ENCODE measurements at places on chromosomes 4 and X.

- DNase-seq = no peak
Observed at GRCh38 chr4:141768954-141769353, 132.6 kb downstream of the IL15 start.

GRCh38 chr4:125482822-125483221 lies 168.1 kb downstream of the FAT4 start:
- no peak for DNase-seq

DNA sequence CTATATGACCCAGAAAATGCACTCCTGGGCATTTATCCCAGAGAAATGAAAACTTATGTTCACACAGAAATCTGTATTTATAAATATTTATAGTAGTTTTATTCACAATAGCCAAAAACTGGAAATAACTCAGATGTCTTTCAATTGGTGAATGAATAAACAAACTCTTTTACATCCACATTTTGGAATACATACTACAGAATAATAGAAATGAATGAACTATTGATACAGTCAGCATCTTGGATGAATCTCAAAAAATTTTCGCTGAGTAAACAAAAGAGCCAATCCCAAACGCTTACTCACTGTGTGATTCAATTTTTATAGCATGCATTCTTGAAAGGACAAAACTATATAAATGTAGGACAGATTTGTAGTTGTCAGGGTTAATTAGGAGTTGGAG lies 75.1 kb upstream of the HTR2C start:
- no peak for DNase-seq

DNA sequence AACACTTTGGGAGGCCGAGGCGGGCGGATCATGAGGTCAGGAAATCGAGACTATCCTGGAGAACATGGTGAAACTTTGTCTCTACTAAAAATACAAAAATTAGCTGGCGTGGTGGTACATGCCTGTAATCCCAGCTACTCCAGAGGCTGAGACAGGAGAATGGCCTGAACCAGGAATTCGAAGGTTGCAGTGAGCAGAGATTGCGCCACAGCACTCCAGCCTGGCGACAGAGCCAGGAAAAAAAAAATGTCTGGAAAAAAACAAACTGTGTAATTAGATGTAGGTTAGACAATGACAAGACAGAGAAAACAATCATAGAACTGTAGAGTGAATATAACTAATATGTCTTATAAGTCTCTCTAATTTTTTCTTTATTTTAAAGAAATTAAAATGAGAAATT lies 1002.5 kb upstream of the LCORL start:
- no peak for DNase-seq

- no peak for DNase-seq
Observed at GRCh38 chr4:114191496-114191895, 212.0 kb upstream of the ARSJ start.

GRCh38 chrX:111445485-111445884 lies 33.5 kb upstream of the DCX start:
- DNase-seq = peak; percentile 17

GRCh38 chr4:94208918-94209317 lies 1.3 kb downstream of the SMARCAD1 start:
- DNase-seq = no peak

DNA sequence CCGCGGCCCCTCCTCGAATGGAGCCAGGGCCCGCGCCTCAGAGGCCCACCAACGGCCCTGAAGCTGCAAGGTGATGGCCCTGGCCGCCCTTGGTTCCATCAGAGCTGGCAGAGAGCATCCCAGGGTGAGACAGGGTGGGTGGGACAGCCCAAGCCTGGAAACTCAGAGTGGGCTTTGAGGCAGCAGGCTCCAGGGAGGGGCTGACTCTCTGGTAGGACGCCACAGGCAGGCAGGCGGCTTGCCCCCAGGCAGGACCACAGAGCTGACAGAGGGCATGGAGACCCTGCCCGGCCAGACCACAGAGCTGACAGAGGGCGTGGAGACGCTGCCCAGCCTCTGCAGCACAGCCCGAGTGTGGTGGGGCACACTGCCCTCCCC lies 4.8 kb downstream of the MYL5 start:
- DNase-seq = no peak

DNA sequence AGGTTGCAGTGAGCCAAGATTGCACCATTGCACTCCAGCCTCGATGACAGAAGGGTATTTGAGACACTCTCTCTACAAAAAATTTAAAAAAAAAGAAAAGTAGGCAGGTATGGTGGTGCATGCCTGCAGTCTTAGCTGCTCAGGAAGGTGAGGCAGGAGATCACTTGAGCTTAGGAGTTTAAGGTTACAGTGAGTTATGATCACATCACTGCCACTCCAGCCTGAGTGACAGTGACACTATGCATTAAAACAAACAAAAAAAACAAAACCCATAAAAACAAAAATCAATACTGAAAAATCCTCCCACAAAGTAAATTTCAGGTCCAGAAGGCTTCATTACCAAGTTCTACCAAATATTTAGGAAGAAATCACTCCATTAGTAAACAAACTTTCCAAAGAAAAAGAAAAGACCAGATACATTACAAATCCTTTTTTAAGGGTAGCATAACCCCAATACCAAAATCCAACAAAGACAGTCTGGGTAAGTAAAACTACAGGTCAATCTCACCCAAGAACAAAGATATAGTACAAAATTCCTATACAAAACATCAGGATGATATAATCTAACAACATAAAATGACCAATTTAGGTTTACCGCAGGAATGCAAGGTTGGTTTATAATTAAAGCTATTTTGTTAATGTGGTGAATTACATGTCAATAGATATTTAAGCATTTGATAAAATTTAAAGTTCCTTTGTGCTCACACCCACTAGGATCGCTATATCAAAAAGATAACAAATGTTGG lies 11.7 kb downstream of the NELFA start:
- no peak for DNase-seq

DNA sequence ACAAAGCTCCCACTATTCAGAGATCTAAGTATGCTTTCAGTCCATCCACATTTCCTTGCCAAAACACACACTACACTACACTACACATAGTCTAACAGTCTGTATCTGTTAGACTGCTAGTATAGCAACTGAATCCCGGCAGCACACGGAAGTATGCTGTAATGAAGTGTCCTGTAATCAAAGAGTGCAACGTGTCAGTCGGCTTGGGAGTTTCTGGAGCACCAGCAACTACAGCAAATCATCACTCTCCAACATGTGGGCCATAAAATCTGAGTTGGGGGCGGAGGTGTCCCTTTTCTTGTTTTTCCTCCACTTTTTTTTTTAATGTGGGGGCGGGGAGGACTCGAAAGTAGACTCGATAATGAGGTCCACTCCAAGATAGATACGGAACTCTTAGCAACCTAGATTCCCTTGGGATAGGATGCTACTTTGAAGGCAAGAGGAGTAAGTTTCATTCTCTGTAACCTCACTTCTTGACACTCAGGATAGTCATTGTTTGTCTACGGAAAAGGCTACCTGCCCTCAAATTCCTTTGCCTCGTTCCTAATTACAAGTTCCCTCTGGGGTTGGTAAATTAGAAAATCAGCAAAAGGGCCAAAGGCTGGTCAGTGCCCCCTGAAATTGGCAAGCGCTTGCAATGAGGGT lies 722 bp downstream of the SLC10A7 start:
- peak; percentile 30 for DNase-seq

- DNase-seq = no peak
Observed at GRCh38 chrX:14825851-14826250, 47.0 kb downstream of the FANCB start.

- no peak for DNase-seq
Observed at GRCh38 chr4:41427931-41428600, 109.9 kb upstream of the LIMCH1 start.

GRCh38 chrX:105173071-105173470 lies 47.4 kb downstream of the TEX13A start:
- no peak for DNase-seq

- DNase-seq = no peak
Observed at GRCh38 chr4:24736066-24736465, 59.3 kb upstream of the SOD3 start.

DNA sequence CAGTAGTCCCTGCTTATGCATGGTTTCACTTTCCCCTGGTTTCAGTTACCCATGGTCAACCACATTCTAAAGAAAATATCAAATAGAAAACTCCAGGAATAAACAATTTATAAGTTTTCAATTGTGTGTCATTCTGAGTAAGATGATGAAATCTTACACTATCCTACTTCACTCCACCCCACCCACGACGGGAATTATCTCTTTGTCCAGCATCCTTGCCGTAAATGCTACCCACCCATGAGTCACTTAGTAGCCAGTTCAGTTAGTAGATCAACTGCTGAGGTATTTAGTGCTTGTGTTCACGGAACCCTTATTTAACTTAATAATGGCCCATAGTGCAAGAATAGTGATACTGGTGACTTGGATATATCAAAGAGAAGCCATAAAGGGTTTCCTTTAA lies 91.4 kb downstream of the KLHL13 start:
- no peak for DNase-seq

GRCh38 chr4:24748758-24749350 lies 46.5 kb upstream of the SOD3 start:
- DNase-seq = no peak

DNA sequence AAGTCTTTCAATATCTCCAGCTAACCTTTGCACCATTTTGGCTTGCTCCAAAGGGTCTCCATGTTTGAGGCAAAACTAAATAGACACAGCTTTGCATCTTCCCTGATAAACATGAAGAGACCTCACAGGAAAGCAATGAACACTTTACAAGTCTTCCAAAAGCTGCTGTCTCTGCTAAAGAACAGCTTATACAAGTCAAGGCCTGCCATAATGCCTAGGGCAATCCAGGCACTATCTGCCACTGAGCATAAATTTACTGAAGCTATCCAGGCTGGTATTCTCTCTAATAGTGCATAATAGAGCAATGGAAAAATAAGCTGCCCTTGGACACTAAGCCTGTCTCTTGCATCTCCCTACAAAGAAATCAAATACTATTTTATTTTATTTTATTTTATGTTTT lies 60.1 kb upstream of the S100G start:
- no peak for DNase-seq

DNA sequence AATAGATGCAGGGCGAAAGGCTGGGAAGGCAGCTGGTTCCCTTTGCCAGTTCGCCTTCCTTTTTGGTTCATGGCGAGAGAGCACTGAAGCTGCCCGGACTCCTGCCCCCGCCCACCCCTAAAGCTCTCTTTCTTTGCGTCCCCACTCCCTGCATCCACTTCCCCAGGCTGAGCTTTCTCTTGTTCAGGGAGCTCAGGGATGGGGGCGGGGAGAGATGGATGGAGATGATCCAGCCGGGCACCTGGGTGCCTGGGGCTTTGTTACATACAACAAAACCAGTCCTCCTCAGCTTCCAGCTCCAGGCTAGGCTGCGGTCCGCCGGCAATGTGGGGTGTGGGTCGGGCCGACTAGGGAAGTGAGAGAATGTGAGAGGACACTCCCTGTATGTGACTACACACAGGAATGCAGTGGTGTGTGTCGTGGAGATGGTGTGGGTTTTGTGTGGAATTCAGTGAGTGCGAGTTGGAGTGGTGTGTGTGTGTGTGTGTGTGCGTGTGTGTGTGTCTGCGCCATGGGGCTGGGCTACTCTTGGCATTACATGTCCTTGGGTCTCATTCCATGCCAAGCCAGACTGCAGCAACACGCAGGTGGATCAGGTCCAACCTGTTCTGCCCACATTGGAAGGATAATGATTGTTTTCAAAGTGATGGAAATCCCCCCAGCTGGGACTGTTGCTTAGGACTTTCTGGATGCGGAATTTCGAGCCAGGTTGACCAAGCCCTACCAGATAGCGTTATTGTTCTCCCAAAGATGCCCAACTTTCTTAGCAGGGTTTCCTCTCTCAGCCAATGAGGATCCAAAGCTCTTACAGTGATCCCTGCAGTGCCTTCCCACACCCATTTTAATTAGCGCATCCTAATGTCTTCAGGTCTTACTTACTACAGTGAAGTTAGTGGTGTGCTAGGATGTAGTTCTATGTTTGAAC lies 149.4 kb upstream of the CHRDL1 start:
- no peak for DNase-seq

- DNase-seq = no peak
Observed at GRCh38 chr4:112214390-112215264, 17.0 kb upstream of the AP1AR start.

GRCh38 chrX:150223176-150224015 lies 139.7 kb upstream of the MAMLD1 start:
- DNase-seq = no peak

- DNase-seq = no peak
Observed at GRCh38 chr4:20326977-20327376, 75.3 kb downstream of the SLIT2 start.

DNA sequence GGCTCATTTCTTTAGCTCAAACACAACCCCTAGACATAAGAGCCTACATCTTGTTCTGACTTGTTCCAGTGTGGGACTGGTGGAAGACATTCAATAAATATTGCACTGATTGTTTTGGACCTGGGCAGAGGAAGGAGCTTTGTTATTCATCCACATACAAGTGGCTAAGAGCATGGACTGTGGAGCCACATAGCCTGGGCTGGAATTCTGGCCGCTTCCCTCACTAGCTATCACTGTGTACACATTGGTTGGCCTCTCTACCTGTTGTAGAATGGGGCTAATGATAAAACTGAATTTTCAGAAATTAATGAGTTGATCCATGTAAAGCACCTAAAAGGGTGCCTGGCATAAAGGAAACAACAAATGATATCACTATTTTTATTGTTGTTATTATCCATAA lies 80.0 kb downstream of the ZNF674 start:
- DNase-seq = no peak

- DNase-seq = no peak
Observed at GRCh38 chr4:54096295-54096962, 3.5 kb upstream of the GSX2 start.

GRCh38 chr4:10179957-10180602 lies 63.5 kb upstream of the WDR1 start:
- DNase-seq = no peak

DNA sequence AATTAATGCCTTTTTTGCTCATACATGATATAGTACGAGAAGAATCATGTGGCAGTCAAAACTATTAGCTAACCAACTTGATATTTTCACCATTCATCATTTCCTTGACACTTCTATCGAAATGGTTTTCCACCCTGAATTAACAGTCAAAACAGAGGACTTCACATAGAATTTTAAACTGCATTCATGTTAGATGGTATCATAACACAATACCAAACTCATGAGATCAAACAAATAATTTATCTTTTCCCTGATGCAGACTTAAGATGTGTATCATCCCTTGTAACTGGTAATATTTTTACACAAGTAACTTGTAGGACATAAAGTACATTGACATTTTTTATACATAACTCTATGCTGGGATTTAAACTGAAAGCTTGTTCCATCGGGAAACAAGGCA lies 18.2 kb upstream of the ANTXR2 start:
- no peak for DNase-seq

- no peak for DNase-seq
Observed at GRCh38 chr4:94826206-94826605, 68.5 kb downstream of the BMPR1B start.

DNA sequence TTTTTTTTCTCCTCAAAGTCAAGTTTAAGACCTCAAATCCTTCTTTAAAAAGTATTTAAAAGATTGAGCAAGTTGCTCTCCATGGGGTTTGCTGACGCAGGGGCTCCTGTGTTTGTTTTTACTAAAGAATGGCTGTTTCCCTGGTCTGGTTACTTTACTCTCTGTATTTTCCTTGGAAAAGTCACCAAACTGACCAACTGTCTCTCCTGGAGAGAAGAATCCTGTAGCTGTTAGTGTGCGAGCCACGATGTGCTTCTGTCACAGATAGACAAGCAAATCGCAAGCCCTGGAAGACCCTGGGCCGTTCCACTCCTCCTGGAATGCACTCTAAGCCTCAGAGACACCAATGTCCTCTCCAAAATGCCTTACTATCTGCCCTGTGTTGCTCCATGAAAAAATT lies 212.1 kb downstream of the CHIC2 start:
- DNase-seq = no peak

All from CD4-positive, alpha-beta T cell treated with Interleukin-4 for 1 hour (primary cell).